ENCODE measurements at places on chromosomes 7 and 10.

GRCh38 chr10:35004651-35005050, 85.5 kb downstream of the CUL2 start:
- no peak overlapping the region for H3K4me3 ChIP-seq
- H3K27me3 ChIP-seq, result no peaks in the 10 kb centered on the region
- no peak for DNase-seq
- H3K4me1 ChIP-seq, result no peaks in the 10 kb centered on the region
- no peak overlapping the region for H3K27ac ChIP-seq
- no peaks in the 10 kb centered on the region for H3K36me3 ChIP-seq

DNA sequence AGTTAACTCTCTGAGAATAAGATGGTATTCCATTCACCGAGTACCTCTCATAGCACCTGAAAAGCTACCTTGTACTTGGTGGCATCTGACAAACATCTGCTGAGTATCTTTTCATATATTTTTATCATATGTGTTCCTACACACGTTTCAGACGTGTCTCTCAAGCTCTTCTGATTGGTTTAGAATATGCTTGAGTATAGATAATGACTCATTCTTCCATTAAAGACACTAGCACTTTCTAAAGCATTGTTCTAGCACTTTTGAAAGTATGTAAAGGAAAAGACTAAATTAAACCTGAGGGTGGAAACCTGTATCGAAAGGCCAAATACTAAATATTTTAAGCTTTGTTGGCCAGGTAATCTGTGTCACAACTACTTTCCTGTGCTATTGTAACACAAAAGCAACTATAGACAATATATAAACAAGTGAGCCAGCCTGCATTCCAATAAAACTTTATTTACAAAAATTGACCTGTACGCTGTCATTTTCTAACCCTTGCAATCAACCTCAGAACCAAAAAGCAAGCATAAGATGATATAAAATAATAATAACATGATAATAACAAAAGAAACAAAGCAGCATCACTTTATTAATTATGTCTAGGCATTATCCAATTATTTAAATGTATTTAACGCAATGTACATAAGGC, 95.3 kb downstream of the DGKI start:
- H3K4me1 ChIP-seq, result no peaks in the 10 kb centered on the region
- no peak overlapping the region for H3K27ac ChIP-seq
- H3K4me3 ChIP-seq, result no peak overlapping the region
- H3K27me3 ChIP-seq, result peaks cover 11% of the 10 kb centered on the region
- DNase-seq, result no peak
- no peaks in the 10 kb centered on the region for H3K36me3 ChIP-seq

DNA sequence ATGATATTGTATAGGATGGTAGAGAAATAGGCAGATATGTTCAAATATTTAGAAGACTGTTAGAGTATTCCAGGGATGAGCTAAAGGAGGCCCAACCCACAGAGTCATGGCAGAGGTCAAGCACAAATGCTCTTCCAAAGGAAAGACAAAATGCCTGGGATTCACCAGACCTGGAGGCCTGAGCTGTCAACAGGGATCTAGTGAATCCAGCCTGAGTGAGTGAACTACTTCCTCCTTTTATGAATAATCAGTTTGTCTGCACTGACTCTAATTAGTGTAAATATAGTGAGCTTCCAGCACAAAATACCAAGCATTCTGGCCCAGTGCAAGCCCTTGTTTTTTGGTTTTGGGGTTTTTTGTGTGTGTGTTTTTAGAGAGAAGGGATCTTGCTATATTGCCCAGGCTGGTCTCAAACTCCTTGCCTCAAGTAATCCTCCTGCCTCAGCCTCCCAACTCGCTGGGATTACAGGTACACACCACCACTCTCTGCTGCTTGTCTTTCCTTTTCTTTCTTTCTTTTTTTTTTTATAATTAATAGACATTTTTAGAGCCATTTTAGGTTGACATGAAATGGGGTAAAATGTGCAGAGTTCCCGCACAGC, 244.4 kb downstream of the SKIDA1 start:
- no peak for DNase-seq
- no peak overlapping the region for H3K27ac ChIP-seq
- H3K4me3 ChIP-seq, result no peak overlapping the region

GRCh38 chr7:50662996-50663395, 97.8 kb upstream of the DDC start:
- no peaks in the 10 kb centered on the region for H3K36me3 ChIP-seq
- no peak overlapping the region for H3K4me3 ChIP-seq
- no peaks in the 10 kb centered on the region for H3K27me3 ChIP-seq
- H3K4me1 ChIP-seq, result peaks cover 55% of the 10 kb centered on the region

Measured in activated naive CD8-positive, alpha-beta T cell treated with anti-CD3 and anti-CD28 coated beads, Interleukin-2, amount 50 U/mL, for 24 hours (primary cell).